Fibroblast of the aortic adventitia (primary cell): ENCODE measurements at places on chromosomes 1 and 21.

- peak; percentile 59 for DNase-seq
These were observed 321.0 kb downstream of the PTBP2 start for GRCh38 chr1:97042551-97042950.

DNA sequence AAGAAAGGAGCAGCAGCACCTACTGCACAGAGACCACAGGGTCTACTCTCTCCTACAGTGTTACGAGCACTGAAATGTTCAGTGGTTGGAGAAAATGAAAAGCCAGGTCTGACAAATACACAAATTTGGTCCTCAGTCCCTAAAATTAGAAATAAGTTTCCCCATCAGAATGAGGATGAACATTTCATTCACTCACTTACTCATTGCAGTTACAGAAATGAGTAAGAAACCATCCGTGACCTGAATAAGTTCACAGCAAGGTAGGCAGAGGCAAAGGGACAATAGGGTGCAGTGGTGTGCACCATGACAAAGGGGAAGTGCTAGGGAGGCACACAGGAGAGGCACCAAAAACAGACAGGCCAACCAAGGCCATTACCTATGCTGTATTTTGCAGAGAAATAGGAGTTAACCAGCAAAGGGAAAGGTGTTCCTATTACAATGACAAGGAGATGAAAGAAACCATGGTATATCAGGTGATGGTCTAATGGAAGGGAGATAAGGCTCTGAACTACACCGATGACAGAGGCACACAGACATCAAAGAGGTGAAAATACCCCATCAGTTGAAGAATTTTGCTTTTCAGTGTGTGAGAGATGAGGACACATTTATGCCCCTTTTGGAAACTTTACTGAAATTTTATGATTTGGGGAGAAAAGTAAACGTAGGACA lies 29.4 kb downstream of the VAV3 start:
- no peak for DNase-seq

DNA sequence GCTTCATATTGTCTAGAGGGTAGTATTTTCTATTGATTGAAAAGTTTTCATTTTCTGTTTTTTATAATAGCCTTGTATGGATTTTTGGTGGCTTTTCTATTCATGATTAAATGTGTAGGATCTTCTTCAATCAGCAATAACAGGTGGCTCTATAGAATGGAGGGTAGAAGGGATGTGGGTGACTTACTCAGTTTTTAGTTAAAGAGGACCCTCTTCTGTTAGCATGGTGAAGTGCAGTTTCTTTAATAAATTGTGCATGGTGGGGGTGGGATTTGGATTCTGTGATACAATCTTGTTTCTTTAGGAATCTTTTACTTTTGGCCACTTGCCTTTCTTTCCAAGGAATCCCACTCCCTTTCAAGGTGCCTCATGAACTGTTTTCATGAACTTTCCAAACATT lies 64.7 kb downstream of the SLC35A3 start:
- DNase-seq, result peak; percentile 48

- peak; percentile 47 for DNase-seq
These were observed 1.0 kb downstream of the FAM78B start for GRCh38 chr1:166165661-166166328.

DNA sequence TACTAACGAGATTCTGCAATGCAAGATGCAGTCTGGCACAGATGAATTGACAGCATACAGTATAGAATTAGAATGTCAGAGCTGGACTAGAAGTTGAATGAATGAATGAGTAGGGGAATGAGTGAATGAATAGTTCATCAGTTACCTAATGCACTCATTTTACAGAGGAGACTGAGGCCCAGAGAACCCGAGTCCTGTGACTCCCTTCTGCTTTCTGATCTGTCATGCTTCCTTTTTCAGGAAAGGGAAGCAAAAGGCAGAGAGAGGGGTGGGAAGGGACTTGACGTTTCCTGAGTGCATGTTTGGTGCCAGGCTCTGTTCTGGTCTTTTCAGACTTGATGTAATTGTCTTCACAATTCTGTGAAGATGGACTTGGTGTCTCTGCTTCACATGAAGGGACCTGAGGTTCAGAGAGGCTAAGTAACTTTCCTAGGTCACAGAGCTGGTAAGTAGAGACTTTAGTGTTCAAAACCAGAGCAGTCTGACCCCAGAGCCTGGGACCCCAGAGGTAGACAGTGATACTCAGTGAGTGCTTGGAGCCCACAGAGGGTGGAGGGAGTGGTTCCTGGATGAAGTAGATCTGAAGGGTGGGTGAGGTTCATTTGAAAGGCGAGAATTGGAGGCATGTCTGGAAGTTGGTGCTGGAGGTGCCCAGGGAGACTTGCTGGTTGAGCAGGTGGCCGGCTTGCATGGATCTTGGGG lies 8.0 kb upstream of the MEX3A start:
- no peak for DNase-seq

GRCh38 chr1:47675047-47675675 lies 237.3 kb downstream of the FOXD2 start:
- DNase-seq, result no peak
